ENCODE measurements at places on chromosomes 6 and 20.

- DNase-seq: peak; percentile 94
These were observed 249.0 kb upstream of the OPRM1 start for GRCh38 chr6:153790048-153790447.

GRCh38 chr6:63573899-63574553 lies 1.7 kb downstream of the LOC128125822 start:
- DNase-seq: peak; percentile 73

DNA sequence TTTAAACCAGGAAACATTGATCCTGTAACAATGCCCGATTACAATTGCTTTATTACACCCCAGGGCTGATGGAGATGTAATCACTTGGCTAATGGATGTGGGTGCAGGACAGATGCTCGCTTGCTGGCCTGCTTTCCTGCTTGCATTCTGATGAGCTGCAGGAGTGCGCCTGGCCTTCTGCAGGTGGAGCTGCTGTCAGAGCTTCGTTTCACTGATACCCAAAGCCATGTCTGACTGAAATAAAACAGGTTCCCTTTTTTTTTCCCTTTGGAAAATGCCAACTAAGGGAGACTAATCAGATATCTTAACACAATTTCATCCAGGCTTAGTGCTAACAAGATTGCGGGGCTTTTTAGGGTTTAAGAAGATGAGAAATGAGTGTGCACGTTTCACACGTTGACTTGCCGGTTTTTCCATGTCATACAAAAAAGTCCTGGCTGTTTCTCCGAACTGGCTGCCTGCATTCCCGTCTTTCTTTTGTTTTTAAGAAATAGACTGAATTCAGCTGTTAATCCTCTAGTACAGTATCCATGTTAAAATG lies 60.7 kb downstream of the VAPB start:
- no peak for DNase-seq

DNA sequence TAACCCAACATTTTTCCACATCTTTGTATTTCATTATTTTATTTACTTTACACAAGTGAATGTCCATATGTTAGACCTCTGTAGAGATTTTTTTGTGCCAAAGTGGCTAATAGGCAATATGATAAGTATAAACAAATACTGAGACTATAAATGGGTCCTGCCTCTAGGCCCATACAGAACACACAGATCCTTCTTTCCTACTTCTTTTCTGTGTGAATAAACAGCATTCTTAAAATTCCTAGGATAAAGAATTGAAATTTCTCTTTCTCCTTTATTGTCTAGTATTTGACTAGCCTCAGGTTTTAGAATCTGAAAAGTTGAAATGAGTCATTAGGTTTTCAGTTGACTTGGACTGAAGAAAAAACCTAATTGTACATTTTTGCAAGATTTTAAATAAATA lies 46.3 kb upstream of the HS3ST5 start:
- DNase-seq: no peak

Measured in fibroblast of pulmonary artery (primary cell).